ENCODE measurements at places on chromosomes 2 and 18.

DNA sequence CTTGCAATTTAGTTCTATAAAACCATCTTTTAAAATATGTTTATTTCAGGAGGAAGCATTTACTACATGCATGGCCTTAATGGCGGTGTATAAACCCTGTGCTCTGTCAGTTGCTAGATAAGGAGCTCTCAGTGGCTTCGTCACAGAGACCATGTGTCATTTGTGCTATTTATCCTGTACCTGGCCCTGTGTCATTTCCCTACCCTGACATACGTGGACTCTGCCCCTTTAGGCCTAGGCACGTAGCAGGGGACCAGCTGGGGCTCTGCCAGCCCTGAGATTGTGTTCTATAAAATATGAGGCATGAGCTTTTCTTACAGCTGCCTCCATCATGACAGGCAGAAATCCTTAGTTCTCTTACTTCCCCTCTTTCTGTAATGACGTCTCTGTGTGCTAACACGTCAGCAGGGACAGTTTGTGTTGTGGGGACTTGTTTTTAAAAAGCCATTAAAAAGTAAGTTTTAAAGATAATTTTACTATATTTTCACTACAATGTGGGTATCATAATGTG lies 88.0 kb downstream of the ITGB1BP1 start:
- DNase-seq: no peak

DNA sequence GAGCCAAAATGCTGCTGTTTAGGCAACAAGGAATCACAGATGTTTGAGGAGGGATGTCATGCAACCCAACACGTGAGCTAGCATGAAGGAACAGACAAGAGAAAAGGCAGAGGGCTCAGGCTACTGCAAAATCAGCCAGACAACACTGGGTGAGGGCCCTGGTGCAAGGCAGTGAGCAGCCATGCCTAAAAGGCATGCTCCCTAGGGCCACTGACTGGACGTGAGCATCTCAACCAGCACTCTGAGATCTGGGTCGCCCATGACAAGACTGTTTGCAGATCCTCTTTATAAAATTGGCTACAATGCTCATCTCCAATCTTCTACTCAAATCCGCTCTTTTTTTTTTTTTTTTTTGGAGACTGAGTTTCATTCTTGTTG lies 49.1 kb downstream of the KIAA2012 start:
- no peak for DNase-seq

- DNase-seq: no peak
Measured at GRCh38 chr18:39960550-39960949, 1994.5 kb upstream of the PIK3C3 start.

DNA sequence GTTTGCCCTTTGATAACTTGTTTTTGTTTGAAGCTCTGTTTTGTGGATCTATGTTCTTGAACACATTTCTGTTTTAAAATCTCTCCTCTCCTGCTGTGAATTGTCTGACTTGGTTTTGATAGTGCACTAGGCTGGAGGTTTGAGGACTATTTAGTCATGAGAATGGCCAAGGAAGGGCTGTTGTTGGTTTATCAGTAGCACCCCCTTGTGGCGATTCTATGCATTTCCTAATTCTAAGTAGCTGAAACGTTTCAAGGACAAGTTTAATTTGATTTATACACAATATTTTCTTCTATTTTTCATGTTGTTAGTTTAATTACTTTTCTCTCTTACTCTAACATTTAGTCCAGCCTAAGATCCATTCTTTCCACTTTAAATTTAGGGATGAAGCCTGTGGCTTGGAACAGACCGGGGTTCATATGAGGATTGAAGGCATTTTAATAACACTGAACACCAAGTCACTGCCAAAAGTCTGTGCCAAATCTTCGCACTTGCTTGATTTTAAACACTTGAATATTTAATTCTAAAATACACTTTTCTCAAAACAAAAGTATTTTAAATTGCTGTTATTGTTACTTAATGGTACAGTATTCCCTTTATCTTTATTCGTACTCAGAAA lies 166.0 kb downstream of the SOCS6 start:
- DNase-seq: no peak

DNA sequence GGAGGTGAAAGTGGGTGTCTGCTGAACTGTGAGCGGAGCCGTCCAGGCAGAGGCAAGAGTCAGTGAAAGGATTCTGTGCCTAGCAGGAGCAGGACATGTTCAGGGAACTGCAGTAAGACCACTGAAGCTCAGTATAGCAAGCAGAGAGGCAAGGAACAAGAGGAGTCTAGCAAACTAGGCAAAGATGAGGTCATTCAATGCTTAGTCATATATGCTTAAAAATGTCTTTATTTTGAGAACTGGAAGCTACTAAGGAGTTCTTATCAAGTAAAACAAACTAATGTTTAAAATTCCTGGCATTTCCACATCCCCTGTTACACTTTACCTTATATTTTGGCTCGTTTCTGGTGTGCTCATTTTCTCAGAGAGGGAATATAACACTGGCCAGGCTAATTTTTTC lies 913.4 kb downstream of the CBLN2 start:
- no peak for DNase-seq

GRCh38 chr2:128867936-128868636 lies 549.4 kb upstream of the HS6ST1 start:
- no peak for DNase-seq

- peak; percentile 61 for DNase-seq
Measured at GRCh38 chr18:57561728-57562423, 24.6 kb downstream of the FECH start.

DNA sequence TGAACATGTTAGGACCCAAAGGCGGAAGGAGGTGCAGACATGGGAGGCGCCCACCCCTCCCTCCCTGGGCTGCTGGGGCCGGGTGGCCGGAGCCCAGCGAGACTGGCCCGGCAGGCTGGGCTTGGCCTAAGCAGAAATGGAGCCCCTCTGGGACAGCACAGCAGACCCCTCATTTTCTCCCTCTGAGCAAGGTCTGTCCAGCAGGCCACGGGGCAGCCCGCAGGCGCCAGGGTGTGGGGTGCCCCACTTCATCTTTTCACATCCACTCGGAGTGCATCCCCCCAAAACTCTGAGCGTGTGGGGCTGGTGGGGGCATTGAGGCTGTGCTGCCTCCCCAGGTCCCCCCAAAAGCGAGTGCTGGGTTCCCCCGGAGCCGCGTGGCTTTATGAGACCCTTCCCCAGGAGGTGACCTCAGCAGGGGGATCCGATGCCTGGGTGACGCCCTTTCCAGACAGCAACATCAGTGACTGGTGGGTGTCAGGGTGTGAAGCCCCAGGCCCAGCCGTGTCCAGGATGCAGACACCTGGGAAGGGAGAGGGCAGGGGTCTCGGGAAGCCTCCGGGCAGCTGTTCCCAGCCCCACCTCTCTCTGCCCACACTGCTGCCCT lies 36.7 kb upstream of the GPC1 start:
- DNase-seq: peak; percentile 41

- DNase-seq: no peak
Measured at GRCh38 chr2:102929721-102930120, 167.9 kb downstream of the TMEM182 start.

DNA sequence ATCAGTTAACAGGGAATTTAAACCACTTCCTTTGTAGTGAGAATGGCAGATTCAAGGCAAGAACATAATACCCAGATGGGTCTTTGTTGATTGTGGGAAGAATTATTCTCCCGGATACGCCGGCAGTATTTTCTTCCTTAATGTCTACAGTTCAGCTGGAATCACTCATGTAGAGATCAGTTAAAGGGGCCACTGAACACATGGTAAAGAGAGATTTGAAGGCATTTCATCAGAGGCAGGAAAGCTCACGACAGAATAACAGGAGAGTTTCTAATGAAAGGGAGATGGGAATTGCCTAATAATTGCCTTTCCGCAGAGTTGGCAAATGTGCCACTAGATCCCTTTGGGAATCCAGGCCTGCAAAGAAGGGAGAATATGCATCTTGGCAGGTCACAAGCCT lies 327.7 kb upstream of the ZNF804A start:
- no peak for DNase-seq

GRCh38 chr2:15939556-15939853 lies 845 bp upstream of the MYCN start:
- no peak for DNase-seq

DNA sequence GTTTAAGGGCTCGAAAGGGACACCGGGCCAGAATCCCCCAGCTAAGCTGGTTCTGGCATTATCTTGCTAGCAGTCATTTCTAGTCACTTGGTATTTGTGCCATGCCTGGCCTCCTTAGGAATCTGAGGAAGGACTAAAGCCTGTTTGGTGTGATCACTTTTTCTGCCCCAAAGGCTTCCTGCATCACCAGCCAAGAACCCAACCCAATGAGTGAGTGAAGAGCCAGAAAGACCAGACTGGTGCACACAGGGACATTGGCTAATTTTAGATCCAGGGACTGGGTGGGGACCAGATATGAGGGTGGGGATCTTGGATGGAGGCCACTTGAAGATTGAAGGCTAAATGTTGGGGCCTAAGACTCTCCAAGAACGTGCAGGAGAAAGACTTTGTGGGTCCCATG lies 411.9 kb upstream of the TNP1 start:
- no peak for DNase-seq

DNA sequence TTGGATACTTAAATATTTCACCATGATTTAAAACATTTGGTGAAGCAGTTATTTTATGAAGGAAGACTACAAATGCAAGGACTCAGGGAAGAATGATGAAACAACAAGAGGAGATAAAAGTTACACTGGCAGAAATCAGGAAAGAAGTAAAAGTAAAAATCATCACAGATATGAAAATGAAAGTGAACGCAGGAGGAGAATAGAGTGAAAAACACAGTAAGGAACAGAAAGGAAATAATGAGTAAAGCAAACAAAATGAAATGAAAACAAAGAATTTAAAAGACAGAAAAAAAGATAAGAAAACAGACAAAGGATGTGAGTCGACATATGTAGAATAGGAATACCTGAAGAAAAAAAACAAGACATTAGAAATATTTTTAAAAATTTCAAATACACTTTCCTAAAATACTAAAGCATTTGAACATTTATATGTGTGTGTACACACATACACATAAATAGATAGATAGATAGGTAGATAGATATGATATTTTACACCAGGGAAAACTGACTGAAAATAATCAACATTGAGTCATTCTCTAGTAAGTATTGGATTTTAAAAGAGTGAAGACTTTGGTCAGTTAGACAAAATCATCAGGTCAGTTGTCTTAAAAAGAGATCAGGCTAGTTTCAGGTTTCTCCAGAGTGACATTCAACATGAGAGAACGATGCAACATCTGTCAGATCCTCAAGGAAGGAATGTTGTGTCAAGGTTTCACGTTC lies 12.1 kb upstream of the KDSR start:
- DNase-seq: no peak

DNA sequence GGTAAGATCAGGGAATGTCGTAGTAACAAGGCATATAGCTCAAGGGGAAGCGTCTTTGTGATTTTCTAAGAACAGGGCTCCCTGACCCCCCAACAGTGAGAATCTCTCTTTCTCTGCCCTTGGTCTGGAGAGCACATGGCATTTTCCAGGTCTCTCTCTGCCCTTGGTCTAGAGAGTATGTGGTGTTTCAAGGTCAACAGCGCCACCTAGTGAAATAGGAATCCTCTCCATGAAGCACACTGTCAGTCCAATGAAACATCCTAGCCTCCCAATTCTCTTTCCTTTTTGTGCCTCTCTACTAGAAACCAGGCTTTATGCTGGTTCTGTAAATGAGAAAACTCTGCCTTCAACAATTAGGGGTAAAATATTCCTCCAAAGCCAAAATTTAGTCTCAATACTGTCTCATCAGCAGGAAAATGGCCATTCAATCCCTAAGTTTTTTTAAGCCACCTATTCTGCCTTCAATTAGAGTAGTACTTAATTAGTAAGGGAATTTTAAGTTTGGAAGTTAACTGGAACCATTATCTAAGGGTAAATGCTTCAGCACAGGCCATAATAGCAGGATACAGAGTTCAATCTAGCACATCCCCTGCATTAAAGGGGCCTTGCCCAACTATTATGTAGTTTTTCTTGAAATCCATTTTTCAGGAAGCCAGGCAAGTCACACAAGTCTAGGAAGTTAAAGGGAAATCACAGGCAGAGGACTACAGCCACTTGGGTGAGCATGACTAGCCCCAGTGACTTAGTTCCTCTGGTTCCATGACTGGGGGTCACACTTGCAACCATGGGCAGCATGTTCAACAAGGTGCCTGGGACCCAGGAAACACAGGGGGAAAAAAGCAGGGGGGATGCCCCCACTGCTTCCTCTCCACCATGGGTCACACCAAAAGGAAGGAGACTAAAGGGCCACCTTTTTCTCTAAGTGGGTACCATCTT lies 12.4 kb downstream of the DYM start:
- no peak for DNase-seq

DNA sequence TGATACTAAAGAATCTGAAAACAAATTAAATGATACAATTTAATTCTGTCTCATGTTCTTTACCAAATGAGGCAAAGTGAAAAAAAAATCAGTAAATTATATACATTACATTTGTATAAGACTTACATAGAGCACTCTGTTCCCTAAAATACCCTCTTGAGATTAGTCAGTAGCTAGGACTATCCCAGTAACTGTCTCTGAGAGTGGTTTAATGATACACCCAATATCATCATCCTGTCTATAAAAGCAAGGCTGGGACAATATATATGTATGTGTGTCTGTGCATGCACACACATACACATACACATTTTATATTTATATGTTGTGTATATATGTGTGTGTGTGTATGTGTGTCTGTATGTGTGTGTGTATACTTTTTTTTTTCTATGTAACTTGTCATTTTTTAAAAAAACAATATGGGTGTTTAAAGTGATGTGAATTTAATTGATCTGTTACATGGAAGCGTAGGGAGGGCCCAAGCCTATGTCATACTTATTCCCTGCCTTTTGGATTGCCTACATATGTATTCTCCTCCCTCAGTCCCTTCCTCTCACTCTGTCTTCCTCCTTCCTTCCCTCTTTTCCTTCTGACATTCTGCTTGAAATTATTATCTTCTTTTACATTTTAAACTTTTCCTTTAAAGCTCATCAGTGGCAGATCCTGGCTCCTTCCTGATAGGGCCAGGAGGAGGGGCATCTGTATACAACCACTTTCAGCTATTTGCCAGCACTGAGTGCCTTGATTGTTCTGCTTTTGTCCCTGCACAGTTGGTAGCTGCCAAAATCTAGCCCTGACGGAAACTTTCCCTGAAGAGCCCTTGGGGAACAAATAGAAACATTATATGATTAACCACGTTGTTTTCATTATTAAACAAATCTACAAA lies 6.8 kb downstream of the ASXL3 start:
- DNase-seq: no peak

DNA sequence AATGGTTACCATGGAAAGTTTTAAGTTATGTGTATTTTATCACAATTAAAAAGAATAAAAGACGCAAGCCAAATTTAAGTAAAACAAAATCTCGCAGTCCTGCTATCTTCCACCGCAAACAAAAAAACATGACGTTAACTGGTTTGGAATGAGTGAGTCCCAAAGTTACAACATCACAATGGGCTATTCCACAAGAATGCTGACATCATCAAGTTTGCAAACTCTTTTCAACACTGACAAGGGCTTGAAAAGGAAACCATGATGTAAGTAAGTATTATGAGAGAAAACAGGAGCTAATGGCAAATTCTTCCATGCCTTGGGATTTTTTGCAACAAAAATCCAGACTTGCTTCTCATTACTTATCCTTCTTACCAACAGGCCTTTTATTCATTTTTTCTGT lies 31.1 kb downstream of the SIGLEC15 start:
- no peak for DNase-seq

GRCh38 chr18:12766986-12767433 lies 64.2 kb downstream of the PSMG2 start:
- DNase-seq: peak; percentile 78

GRCh38 chr2:181130686-181131085 lies 150.3 kb downstream of the UBE2E3 start:
- DNase-seq: no peak

Data from ecto neural progenitor cell (in vitro differentiated cells).